NCI-H1092 (cell line): ENCODE measurements at places on chromosomes 2 and 18.

DNA sequence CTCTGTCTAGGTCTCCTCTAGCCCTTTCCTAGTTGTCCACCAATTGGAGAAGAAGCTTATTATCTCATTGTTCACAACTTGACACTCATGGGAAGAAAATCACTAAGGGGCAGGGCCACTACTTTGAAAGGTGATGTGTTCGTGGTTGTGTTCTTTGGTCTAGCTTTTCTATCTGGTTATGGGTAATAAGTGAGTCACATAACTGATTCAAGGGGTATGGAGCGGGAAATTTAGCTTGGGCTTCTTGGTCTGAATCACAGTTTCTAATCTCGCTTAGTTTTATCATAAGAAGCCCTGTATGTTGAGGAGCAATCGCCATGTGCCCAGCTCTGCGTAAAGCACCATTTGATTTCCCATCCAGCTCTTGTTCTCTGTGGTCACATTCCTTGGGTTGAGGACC, 18.7 kb upstream of the DYTN start:
- no peak for DNase-seq

- DNase-seq: no peak
Measured at GRCh38 chr2:12624905-12625598, 91.7 kb upstream of the TRIB2 start.

DNA sequence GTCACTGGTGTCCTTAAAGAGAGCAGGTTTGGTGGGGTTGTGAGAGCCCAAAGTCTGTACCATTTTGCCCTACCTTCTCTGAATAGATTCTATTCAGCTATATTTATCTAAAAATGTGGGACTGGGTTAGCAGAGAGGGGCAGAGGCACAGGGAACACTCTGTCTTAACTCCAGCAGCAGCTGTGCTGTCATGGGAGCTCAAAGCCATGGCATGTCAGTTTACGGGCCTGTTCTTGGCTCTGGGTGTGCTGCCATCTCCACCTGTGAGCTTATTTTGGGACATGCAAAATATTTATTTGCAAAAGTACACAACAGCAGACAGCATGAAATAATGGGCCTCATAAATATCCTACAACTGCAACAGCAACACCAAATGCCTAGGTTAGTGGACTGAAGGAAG, 129.6 kb upstream of the KCTD1 start:
- DNase-seq: no peak

GRCh38 chr2:196226707-196227065, 55.3 kb upstream of the STK17B start:
- no peak for DNase-seq

DNA sequence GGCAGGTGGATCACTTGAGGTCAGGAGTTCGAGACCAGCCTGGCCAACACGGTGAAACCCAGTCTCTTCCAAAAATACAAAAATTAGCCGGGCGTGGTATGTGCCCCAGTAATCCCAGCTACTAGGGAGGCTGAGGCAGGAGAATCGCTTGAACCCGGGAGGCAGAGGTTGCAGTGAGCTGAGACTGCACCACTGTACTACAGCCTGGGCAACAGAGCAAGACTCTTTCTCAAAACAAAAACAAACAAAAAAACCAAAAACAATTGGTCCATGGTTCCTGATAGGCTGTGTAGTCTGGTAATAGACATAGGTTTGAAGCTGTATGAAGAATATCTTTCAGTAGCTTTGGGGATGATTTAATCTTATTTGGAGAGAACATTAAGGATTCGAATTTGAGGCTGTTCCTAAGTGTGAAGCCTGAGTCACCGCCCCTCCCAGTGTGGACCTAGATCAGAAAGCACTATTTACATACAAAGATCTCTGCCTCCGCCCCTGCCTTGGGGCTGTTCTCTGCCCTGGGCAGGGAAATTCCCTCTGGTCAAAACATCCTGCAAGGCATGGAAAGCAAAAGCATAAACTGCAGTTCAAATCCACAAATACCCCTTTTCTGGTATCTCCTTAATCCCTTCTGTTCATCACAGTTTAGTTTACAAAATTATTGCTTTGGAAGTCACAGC, 52.8 kb upstream of the PMAIP1 start:
- no peak for DNase-seq

DNA sequence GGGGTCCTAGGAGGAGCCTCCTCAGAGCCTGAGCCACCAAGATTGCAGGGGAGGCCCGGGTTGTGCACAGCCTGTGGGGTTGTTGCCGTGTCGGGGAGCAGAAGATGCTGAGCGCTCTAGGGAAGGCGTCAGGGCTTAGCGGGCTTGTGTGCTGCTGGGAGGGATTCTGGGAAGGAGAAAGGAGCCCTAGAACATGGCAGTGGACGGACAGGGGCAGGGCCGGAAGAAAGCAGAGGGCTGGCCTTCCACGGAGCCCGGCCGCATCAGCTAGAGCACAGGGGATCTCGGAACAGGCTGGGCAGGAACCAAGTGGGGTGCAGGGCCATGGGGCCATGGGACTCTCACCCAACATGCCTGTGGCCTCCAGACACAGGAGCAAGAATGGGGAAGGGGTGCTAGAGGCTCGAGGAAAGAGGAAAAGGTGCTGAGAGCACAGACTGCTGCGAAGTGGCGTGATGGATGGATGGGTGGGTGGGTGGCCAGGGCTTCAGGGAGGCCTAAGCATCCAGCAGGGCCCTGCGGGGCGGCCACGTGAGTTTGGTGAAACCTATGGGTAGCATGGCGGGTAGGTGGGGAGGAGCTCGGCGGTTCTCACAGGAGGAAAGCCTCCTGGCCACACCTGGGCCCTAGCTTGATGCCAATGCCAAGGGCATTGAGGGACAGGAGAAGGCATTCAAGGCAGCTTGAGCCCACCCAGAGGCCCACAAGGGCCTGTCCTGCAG, 35.8 kb downstream of the MTERF4 start:
- DNase-seq: no peak

DNA sequence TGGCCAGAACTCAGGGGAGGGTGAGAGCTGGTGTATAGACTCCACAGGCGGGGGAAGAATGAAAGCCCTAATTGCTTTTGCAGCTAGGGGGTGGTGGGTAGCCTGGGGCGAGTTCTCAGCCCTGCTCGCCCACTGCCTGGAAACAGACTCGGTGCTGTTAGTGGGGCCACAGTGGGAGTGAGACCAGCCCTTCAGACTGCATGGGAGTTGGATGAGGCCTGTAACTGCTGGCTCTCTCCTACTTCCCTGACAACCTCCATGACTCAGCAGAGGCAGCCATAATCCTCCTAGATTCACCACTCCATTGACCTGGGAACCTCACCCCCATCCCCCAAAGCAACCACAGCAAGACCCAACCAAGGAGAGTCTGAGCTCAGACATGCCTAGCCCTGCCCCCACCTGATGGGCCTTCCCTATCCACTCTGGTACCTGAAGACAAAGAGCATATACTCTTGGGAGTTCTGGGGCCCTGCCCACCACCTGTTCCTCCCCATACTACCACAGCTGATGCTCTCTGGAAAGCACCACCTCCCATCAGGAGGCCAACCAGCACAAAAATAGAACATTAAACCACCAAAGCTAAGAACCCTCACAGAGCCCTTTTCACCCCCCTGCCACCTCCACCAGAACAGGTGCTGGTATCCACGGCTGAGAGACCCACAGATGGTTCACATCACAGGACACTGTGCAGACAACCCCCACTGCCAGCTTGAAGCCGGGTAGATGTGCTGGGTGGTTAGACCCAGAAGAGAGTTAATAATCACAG, 226.3 kb downstream of the EIPR1 start:
- DNase-seq: no peak

DNA sequence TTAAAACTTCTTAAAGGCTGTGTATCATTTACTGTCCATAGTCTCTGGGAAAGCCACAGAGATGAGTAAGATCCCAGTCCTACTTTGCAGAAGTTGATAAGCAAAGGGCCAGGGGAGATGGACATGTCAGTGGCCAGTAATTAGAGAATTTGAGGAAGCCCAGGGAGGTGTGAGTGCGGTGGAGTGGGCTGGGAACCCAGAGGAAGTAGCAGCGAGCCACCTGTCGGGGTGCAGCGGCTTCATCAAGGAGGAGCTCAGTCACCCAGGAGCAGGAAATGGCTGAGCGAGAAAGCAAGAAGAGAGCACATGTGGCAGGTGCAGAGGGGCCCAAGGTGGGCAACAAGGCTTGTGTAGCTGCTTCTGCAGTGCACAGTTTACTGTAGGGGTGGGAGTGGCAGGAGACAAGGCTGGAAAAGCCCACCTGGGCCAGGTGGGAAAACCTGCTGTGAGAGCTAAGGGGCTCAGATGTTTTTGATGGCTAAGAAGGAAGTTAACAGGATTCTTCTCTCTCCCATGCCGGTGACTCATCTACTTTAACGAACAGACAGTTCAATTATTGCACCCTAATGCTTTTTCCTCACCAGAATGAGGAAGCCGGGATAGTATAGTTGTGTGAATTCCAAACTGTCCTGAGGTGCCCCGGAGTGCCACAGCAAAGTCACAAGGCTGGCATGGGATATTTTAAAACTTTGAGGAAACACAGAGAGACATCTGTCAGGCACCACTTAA, 34.8 kb upstream of the MGAT5 start:
- no peak for DNase-seq

DNA sequence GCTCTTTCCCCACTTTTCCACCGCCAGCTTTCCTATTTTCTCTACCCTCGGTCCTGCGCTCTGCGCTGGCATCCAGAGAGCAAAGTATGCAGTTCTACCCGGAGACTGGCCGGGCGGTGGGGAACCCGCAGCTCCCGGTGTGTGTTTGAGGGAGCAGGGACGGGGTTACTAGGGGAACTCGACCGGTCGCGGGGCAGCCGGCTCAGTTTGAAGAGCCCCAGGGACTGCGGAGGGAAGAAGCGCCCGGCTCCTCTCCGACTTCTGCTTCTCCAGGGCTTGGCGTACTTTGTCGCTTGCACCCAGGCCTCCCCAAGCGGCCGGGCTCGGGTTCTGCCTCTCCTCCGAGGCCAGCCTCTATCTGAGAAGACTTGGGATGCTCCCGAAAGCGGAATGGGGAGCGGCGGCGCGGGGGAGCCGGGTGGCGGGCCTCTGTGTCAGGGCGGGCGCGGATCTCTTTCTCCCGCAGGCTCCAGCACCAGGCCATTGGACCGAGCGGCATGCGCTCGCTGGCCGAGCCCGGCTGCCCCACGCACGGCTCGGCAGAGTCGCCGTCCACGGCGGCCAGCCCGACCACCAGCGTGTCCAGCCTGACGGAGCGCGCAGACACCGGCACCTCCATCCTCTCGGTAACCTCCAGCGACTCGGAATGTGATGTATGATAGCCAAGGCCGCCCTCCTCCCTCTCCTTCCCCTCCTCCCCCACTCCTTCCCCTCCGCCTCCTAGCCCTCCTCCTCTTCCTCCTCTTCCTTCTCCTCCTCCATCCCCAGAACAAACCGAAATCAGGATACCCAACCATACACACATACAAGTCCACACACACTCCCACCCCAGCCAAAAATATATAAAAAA, 2.8 kb downstream of the SIX3 start:
- DNase-seq: no peak

DNA sequence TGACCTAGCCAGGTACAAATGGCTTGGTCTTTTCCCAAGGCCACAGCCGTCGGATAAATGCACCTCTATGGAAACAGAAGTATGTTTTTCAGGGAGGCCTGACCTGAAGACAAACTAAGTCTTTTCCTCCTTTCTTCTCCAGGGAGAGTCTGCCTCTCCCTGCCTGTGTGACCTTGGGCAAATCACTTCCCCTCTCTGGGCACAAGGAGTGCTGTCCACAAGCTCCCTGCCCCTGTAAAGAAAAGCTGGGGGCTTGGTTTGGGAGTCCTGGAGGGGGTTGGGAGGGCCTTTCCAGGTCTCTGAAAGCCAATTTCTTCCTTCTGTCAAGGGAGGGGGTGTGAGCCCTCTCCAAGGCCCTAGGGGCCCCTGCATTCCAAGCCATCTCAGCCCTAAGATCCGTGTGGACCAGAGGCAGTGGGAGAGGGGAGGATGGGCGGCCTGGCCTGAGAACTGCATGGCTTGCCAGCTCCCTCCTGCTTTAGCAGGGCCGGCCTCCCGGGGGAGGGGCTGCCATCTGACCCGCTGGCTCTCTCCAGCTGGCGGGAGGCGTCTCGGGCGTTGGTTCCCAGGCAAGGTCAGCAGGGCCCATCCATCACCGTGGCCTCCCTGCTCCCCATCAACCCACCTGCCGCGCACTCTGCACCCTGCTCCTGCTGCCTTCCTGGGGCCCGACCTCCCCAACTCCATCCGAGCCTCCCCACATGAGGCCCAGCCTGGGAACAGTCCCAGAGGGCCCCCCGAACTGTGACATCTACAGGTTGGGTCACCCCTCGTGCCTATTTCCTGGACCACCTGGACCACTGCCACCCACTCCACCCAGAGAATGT, 61.4 kb downstream of the SMAD7 start:
- DNase-seq: no peak

DNA sequence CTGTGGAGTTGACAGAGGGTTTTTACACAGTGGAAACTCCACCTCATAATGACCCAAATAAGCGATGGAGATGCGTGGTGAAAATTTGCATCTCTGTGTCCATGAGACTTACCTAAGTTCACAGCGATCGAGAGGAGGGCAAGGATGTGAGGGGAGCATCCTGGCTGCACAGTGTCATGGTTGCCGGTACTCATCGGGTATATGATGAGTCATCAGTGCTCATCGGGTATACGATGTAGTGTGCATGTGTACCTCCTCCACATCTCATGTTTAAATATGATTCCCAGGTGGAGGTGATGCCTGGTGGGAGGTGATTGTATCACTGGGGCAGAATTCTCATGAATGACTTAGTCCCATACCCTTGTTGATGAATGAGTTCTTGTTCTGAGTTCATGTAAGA, 233.5 kb downstream of the MYT1L start:
- no peak for DNase-seq

- no peak for DNase-seq
Measured at GRCh38 chr2:31517442-31518203, 63.1 kb downstream of the SRD5A2 start.
